Stimulated activated CD4-positive, alpha-beta T cell treated with anti-CD3 and anti-CD28 coated beads, Interleukin-4, amount 100 ng/mL, for 24 hours (primary cell): ENCODE measurements at places on chromosomes 2 and 18.

DNA sequence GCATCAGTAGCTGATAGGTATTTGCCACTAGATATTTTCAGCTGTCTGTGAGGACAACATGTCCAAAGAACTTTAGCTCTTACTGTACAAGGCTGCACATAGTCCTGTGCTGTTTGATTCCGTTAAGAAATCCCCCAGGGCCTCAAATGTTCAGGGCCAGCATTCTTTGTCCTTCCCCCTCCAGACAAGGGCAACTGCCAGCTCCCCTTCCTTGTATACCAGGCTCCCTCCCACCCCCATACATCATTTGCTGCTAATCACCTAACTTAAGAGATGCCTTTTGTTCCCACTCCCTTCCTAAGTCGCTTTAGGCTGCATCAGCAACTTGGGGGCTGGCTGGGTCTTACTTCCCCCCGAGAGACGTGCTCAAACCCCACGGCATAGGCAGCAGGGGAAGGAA, 138.7 kb downstream of the CDH20 start:
- no peak for DNase-seq

- DNase-seq, result no peak
Measured at GRCh38 chr18:37314534-37314933, 251.1 kb downstream of the CELF4 start.

- DNase-seq, result no peak
Measured at GRCh38 chr18:22826726-22827125, 106.4 kb upstream of the RBBP8 start.

GRCh38 chr18:6210349-6211173, 204.2 kb downstream of the L3MBTL4 start:
- DNase-seq, result no peak

DNA sequence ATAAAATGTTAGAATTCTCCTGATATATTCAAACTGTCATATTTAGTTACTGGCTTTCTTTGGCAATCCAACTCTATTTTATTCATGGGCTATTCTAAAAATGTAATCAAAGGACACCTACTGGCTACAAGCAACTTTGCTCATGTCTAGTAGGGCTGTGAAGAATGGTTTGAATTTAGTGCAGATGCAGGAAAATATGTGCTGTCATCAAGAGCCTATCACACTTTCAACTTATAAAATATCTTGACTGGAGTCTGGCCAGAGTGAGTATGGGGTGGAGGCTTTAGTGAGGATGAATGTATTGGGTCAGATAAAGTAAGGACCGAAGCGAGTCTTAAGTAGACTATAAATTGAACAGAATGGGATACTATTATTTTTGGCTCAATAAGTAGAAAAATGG, 343.4 kb upstream of the SPRED2 start:
- no peak for DNase-seq

DNA sequence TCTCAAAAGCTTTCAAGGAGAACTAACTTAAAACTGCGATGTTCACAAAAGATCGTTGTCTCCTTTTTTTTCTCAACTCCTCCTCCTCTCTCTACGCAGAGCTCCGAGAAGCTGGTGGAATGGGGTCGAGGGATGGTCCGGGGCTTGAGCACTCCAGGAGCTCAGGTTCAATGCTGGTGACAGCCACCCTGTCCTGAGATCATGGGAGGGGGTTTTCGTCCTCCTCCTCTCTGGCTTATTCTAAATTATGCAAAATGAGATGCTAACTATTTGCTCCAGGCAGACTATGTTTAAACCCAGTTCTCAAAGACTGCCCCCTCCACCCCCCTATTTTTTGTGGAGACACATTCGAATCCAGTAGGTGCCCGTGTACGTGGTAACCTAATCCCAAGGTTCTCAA, 11.8 kb downstream of the TSHZ1 start:
- DNase-seq, result no peak

GRCh38 chr2:229879191-229879950, 42.4 kb downstream of the TRIP12 start:
- no peak for DNase-seq

- no peak for DNase-seq
Measured at GRCh38 chr18:30982285-30982992, 60.1 kb downstream of the DSC3 start.

- DNase-seq, result peak; percentile 46
Measured at GRCh38 chr2:190563109-190563508, 28.6 kb upstream of the NEMP2 start.

DNA sequence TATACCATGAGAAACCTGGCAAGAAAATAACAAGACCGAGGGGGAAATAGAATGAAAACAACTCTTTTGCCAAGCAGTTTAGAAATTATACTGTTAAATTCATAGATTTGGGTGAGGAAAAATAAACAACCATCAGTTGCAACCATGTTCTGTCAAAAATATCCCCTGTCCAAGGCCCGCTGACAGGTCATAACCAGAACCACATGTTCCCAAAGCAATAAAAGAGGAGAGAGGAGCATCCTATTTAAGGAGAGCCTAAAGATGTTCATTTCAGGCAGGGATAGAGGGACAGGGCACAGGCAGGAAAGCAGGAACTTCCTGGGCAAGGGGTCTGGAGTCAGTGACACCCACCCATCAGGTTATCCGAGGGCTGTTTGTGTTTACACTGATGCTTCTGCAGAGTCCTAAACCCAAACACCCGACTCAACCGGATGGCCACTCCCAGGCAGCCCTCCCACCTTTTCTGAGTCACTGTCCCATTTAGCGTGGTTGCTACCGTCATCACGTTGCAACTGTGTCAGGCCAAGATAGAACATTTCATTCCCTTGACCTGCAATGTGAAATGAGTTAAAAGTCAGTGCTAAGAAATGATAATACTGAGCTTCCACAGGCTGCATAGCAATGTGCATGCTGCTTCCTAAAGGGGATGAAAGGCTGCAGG, 468.3 kb upstream of the RAB12 start:
- DNase-seq, result no peak

GRCh38 chr2:33083699-33084387, 137.1 kb downstream of the LTBP1 start:
- DNase-seq, result no peak

DNA sequence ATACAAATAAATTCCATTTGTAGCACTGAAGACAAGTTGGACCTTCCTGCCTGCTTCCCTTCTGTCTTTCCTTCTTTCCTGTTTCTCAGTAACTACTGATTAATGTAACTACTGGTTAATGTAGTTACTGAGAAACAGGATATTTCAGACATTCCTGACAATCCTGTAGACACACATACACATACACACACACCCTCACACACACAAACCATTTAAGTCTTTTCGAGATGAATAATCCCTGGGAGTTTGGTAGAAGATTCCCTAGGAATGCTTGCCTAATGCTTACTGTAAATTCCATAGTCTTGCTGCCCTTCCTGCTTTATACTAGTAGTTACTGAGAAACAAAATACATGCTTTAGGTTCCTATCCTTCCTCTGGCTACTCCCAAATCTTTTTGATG, 83.9 kb downstream of the PIK3C3 start:
- DNase-seq, result no peak

- DNase-seq, result no peak
Measured at GRCh38 chr2:223315813-223316212, 263.8 kb downstream of the KCNE4 start.

GRCh38 chr2:202038471-202039277, 5.0 kb downstream of the FZD7 start:
- DNase-seq, result no peak

GRCh38 chr2:145075454-145076062, 555.6 kb upstream of the ZEB2 start:
- no peak for DNase-seq

DNA sequence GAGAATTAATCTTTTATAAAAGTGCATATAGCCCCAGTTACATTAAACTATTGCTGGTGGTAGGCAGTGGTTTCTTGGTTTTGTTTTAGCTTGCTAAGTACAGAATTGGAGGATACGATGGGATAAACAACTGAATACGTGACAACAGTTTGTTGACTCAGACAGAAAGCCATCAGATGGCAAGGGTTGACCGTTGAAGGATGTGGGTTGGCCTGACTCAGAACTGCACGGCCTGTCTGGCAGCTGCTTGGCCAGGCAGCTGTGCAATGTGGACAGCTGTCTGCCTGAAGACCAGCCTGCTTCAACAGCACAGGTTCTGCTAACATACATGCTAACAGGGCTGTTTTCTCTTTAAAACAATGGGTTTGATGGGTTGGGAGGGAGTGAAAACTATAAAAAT, 46.6 kb downstream of the PRKRA start:
- no peak for DNase-seq

DNA sequence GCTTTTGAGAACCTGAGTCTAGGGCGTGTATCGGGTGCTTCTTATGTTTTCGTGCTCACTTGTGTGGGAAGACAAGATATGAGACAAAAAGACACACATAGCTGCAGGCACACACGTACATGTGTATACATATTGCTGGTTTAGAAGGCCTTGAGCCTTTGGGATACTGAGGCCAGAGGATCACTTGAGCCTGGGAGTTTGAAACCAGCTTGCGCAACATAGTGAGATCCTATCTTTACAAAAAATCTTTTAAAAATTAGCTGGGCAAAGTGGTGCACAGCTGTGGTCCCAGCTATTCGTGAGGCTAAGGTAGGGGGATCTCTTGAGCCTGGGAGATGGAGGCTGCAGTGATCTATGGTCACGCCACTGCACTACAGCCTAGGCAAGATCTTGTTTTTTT, 18.8 kb upstream of the NEDD4L start:
- no peak for DNase-seq

DNA sequence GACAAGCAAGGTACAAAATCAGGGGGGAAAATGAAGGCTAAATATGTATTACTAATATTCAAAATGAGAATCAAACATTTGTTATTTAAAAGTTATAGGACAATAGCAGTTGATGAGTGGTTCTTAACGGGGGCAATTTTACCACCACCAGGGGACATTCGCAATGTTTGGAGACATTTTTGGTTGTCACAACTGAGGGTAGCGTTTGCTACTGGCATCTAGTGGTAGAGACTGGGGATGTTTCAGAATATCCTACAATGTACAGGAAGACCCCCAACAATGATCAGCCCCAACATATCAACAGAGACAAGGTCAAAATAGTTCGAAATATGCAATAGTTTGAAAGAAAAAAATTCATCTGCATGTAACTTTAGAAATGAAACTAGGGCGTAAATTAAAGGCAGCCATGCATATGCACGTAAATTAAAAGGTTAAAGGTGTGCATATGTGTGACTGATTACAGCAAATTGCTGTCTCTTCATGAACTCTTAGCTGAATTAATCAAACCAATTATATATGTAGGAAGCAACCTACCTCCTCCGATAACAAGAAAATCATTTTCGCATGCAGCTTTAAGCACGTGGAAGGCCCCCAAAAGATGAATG, 61.2 kb upstream of the CUL3 start:
- DNase-seq, result no peak

DNA sequence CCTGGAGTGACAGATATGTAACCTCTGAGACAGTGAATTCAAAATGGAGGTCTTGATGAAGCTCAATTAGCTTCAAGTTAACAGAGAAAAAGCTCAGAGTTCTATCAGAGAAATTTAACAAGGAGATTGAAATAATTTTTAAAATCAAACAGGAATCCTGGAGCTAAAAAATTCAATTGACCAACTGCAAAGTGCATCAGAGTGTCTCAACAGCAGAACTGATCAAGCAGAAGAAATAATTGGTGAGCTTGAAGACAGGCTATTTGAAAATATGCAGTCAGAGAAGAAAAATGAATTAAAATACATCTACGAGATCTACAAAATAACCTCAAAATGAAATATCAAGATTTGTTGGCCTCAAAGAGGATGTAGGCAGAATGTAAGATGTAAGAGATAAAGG, 30.4 kb upstream of the BMP10 start:
- no peak for DNase-seq

- DNase-seq, result no peak
Measured at GRCh38 chr18:6052449-6052913, 157.2 kb upstream of the TMEM200C start.

GRCh38 chr2:206011018-206011614, 74.9 kb downstream of the INO80D start:
- no peak for DNase-seq

GRCh38 chr18:37334631-37335408, 230.8 kb downstream of the CELF4 start:
- no peak for DNase-seq

GRCh38 chr18:63249771-63250170, 69.8 kb downstream of the BCL2 start:
- no peak for DNase-seq

- DNase-seq, result no peak
Measured at GRCh38 chr2:88048541-88048940, 7.0 kb downstream of the KRCC1 start.

DNA sequence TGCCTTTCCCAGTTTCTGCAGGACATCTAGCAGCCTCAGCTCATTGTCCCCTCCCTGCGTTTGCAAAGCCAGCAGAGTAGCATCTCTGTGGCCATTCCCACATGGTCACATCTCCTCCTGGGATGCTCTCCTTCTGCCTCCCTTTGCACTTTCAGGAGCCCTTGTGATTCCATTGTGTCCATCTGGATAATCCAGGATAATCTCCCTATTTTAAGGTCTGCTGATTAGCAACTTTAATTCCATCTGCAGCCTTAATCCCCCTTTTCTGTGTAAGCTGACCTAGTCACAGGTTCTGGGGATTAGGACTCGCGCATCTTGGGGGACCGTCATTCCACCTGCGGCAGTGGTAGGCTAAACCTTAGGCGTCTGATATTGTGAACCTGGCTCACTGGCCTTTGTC, 70.7 kb downstream of the NEDD4L start:
- DNase-seq, result no peak

GRCh38 chr2:29578084-29578598, 343.2 kb downstream of the ALK start:
- no peak for DNase-seq

DNA sequence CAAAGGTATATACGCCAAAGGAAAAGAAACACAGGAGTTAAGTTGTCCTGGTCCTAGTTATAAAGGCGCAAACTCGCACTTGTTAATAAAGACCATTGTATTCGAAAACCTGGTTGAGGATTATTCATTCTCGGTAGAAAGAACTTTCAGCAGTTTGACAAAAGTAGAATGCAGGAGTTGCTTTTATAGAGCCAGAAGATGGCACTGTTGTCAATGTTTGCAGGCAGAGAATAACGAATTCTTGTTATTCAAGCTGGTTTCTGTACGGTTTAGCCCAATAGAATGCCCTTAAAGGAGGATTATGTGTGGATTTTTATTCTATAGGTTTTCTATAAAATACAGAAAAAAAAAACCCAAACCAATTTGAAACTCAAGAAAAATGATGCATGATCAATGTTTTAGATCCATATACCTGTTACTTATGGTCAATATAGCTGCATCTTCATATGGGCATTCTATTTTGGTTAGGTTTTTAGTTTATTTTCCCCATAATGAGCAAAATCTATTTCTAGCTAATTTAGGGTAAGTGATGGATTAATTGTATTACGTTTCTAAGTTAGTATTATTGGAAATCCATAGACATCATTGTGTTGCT, 510.3 kb downstream of the PLCL1 start:
- DNase-seq, result peak; percentile 16

DNA sequence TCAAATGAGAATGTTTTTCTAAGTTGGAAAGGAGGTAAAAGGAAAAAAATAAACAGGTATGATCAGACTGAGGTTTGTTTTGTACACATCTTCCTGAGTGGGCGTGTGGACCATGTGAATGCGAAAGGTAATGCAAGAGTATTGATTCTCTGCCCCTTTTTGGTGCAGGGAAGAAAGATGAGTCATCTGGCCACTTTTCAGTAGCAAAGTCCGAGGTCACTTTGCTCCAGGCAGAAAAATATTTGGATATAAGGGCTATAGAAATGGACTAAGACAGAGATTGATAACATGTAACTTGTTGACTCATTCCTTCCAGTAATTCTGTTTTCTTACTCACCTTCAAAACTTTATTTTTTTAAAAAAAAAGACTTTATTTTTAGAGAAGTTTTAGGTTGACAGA, 130.5 kb downstream of the DSEL start:
- DNase-seq, result no peak
